ENCODE measurements at places on chromosomes 7 and 10.

- no peak for DNase-seq
Observed at GRCh38 chr7:17069146-17069545, 187.4 kb upstream of the AGR3 start.

DNA sequence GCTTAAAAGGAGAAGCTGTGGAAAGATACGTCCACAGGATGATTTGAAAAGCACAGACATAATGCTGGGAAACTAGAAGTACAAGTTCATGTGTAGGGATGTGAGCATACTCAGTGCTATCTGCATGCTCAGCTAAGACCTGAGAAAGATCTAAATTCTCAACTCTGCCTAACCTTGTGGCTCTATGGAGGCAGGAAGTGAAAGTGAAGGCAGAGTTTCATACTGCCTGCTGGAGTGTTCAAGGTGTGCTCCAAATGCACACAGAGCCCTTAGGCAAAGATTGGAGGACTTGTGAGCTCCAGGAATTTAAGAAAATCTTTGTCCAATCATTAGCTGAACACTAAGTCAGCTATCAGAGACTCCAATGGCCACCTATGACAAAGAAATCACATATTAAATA lies 190.9 kb downstream of the RNLS start:
- no peak for DNase-seq

DNA sequence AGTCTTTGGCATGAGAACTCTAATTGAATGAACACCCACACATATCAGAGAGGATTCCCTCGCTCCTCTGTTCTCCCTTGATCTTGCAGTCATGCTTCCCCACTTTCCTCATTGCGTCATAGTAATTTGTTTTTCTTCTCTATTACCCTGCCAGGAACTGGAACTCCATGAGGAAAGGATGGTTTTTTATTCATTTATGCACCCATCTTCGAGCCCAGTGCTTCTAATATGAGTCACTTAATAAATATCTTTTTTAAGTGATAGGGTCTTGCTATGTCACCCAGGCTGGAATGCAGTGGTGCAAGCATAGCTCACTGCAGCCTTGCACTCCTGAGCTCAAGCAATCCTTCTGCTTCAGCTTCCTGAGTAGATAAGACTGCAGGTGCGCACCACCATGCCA lies 83.5 kb downstream of the OTUD1 start:
- no peak for DNase-seq

DNA sequence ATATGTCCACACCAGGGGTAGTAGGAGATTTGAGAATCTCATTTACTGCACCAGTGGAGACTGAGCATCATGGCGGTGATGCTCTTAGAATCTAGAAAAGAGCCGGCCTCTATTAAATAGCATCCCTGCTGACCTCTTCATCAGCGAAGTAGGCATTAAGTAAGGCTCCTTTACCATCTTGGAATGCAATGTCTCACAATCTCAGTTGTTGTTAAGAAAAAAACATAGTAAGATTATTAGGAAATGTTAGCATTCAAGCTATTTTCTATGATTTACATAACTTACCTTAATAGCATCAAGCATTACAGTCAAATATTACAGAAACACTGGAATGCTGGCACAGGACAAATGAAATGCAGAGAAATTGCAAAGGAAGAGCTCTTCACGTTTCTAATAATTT lies 54.5 kb downstream of the ORC5 start:
- no peak for DNase-seq

GRCh38 chr10:89115876-89116627 lies 91.1 kb downstream of the CH25H start:
- no peak for DNase-seq

DNA sequence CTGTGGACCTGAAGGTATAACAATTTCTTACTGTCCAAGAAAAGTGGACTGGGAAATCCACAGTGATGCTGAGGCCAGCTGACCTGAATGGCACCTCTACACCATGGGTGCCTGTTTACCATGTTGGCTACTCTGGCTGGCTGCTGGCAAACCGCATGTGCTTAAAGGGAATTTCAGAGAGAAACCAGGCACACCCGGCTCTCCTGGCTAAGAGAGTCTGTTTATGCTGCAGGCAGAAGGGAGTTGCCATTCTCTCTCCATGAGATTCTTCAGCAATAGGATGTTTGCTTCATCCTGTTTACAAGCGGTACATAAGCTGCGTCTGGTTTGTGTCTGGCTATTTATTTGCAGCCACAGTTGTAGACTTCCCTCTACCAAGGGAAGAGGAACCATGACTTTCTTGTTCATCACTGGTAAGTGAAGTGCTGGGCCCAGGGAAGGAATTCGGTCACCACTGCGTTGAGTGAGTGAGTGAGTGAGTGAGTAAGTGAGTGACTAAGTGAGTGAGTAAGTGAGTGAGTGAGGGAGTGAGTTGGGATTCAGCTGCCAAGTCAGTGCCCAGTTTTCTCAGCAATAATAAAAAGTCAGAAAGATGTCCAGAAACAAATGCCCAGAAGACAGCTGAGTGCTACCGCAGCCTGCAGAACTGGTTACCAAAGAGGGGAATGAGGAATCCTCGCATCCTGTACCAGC lies 90.4 kb downstream of the COBL start:
- no peak for DNase-seq

DNA sequence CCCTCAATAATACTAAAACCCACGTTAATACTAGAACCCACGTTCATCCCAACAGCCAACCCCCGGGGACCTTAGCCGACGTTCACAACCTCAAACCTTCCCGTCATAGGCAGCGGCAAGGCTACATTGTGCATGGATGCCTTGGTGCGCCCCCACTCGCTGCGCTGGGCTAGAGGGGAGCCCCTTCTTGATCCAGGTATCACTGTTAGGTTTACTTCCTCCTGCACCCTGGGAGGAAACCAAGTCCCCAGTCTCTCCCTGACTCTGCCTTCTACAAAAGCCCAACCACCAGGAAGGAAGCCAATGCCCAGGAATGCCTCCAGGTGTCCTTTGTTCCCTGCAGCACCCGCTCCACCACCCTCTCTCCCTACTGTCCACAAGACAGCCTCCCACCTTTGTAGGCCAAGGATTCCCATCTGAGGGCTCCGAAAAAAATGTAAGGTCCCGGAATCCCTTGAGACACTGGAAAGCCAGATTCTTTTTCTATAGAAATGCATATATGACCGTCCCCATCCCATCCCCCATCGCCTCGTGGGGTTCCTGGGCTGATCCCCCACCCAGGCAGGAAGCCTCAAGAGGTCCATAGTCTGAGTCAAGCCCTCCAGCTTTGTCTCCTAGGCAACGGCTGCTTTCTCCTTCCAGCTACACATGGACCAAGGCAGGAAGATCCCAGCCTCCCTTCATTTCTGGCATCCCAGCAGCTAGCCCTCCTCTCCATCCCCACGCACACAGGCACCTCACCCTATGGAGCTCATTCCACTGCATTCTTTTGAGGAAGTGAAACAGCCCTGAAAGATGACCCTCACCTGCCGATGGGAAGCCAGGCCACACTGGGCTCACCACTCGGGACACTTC lies 25.2 kb downstream of the CTBP2 start:
- no peak for DNase-seq

DNA sequence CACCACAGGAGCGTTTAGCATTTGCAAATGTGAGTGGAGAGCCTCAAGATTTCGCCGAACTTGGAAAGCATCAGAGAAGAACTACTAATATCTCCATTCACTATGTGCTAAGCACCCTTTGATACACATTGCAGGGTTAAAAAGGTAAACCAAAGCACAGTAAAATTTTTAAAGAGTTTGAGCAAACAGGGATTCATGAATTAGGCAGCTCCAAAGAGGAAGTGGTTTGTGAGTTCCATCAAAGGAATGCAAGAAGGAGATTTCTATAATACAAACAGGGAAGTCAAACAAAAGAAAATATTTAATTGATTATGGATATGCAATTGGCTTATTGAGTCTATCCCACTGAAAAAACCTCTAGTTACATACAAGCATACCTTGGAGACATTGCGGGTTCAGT lies 81.1 kb upstream of the TMEM72 start:
- no peak for DNase-seq

- DNase-seq = no peak
Observed at GRCh38 chr7:83794829-83795228, 145.9 kb upstream of the SEMA3E start.

DNA sequence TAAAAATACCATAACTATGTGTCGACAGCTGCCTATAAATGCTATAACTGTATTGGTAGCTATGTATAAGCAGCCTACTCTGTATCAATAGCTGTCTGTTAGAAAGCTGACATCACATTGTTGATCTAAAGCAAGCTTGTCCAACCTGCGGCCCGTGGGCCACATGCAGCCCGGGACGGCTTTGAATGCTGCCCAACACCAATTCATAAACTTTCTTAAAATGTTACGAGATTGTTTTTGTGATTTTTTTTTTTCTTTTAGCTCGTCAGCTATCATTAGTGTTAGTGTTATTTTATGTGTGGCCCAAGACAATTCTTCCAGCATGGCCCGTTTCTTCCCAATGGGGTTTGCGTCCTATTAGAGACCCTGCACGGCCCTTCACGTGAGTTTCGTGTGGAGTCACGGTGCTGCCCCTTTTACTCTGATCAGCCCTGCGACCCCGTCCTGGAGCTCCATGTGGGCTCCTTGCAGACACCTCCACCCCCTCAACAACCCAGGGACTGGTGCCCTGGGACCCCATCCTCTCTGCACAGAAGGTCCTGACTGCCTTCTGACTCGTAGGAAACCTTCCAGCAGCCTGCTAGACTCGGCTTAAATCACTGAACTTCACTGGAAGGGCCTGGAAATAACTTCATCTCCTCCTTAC lies 4.5 kb upstream of the PRKAR1B start:
- no peak for DNase-seq

DNA sequence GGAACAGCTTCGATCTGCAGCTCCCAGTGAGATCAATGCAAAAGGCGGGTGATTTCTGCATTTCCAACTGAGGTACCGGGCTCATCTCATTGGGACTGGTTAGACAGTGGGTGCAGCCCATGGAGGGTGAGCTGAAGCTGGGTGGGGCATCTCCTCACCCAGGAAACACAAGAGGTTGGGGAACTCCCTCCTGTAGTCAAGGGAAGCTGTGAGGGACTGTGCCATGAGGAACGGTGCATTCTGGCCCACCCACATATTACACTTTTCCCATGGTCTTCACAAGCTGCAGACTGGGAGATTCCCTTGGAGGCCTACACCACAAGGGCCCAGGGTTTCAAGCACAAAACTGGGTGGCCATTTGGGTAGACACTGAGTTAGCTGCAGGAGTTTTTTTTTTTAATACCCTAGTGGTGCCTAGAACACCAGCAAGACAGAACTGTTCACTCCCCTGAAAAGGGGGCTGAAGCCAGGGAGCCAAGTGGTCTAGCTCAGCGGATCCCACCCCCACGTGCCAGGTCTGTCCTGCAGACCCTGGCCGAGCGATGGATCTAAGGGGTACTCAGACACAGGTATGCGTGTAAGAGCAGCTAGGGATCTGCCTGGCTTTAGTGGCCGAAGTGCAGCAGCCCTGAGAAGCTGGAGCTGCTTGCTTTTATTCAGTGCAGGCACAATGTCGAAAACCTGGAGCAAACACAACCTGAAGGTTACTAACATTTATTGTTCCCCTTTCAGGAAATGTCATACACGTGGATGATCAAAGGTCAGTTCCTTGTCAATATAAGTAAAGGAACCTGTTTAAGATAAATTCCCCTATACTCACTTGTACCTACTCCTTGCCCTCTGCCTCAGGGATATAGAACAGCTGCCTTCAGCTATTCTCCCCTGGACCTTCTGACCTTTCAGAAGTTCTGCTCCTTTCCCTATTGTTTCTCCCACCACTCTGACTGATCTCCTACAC lies 3.1 kb upstream of the SAMD9 start:
- no peak for DNase-seq

DNA sequence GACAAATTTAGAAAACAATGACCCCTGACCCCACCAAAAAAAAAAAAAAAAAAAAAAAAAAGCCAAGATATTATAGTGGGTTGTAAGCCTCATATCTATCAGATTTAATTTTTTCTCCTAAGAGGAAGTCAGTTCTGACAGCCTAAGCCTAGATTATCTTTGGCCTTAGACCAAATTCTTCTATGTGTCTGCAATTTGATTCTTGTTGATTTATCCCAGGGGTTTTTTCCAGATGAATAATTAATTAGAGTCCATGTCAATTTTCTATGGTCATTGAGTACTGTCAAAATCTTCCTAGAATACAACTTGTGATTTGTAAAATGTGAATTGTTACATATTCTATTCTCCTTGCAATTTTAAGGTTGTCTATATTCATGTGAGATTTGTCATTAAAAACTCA lies 151.6 kb upstream of the CACNA2D1 start:
- DNase-seq = no peak

DNA sequence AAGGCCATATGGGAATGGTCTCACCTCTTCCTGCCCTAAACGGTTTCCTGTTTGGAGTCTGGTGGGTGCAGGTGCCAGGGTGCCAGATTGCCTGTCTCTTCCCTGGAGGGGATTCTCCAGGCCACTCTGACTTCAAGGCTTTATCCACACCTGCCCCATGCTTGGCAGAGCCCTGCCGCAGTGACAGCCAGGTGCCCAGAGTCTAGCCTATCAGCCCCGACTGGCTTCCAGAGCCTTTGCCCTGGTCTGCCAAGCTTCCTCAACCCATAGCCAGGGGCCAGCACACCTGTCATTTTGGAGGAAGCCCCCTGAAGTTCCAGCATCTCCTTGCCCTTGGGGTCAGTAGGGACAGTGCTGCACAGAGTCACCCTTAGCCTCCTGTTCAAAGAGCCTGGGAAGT lies 21.6 kb downstream of the TBATA start:
- no peak for DNase-seq

- DNase-seq = no peak
Observed at GRCh38 chr10:121615435-121615793, 17.2 kb upstream of the FGFR2 start.

GRCh38 chr10:113094114-113094486 lies 144.1 kb downstream of the TCF7L2 start:
- no peak for DNase-seq

DNA sequence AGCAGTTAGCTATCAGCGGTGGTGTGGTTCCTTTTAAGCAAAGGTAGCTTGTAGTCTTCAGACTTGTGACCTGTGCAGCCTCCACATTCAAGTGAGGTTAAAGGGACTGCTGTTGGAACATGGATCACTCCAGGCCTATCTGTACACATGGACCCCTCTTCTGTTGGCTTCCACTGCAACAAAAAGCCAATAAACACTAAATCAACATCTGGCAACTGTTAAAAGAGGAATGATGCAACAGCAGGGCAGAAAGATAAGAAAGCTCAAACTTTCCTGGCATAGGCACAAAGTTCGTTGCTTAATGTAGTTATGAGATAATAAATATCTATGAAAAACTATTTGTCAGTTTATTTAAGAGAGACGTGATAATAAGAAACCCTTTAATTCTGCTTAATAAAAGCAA lies 4.0 kb upstream of the MINPP1 start:
- DNase-seq = no peak

- DNase-seq = peak; percentile 54
Observed at GRCh38 chr10:116723428-116724281, 18.7 kb downstream of the HSPA12A start.

DNA sequence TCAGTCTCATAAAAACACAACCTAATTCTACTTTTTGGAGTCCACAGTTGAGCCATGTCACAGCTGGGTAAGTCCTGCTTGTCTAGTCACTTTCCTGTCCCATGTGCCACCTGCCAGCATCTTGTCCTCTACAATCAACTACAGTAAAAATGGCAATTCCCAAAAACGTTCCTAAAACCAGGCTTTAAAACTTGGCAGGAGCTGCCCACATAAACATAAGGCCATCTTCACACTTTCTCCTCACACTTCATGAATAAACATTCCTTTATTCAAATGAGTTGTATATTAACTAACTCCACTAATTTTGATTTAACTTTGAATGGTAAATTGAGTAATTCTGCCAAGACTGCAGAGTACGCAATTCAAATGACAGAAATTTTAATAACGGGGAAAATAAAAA lies 49.5 kb downstream of the SFMBT2 start:
- DNase-seq = no peak

- DNase-seq = peak; percentile 63
Observed at GRCh38 chr10:27242951-27243551, 2.5 kb upstream of the ACBD5 start.

- no peak for DNase-seq
Observed at GRCh38 chr10:66514666-66515065, 411.2 kb upstream of the LRRTM3 start.

Data from activated T-cell treated with anti-CD3 and anti-CD28 coated beads, Interleukin-2, amount 50 U/mL, for 1 hour (primary cell).